CD4-positive, alpha-beta T cell treated with Interleukin-15 for 4 hours (primary cell): ENCODE measurements at places on chromosomes 11 and 22.

DNA sequence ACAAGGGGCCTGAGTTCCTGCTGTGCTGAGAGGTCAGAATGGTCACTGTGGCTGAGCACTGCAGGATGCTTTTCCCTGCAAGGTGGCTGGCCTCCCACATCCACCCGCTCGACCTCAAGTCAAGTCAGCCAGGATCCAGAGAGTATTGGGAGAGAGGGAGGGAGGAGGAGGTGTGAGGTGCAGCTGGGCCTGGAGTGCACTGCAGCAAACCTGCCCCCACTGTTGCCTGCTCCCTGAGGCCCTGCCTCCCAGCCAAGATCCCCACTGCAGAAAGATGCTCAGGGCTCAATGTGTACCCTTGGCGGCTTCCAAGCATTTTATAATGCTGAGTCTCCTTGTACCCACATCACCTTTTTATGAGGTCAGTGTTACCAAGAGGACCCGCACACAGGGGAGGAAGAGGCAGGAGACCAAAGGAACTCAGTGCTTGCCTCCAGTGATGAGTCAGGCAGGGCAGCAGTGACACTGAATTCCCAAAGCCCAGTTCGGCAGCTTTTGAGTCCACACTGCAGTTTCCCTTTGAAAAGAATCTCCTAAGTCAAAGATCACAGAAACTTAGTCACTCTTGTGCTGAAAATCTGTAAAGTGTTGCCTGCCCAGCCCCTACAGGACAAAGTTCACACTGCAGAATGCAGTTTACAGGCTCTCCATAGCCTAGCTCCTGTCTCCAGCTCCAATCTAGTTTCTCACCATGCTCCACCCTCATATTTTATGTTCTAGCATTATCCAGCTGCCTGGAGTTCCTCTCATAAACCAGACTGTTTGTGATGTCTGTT is 3.1 kb downstream of the ENDOD1 start:
- DNase-seq: peak; percentile 20

GRCh38 chr11:121467471-121467870 is 14.7 kb upstream of the SORL1-AS1 start:
- DNase-seq: no peak

DNA sequence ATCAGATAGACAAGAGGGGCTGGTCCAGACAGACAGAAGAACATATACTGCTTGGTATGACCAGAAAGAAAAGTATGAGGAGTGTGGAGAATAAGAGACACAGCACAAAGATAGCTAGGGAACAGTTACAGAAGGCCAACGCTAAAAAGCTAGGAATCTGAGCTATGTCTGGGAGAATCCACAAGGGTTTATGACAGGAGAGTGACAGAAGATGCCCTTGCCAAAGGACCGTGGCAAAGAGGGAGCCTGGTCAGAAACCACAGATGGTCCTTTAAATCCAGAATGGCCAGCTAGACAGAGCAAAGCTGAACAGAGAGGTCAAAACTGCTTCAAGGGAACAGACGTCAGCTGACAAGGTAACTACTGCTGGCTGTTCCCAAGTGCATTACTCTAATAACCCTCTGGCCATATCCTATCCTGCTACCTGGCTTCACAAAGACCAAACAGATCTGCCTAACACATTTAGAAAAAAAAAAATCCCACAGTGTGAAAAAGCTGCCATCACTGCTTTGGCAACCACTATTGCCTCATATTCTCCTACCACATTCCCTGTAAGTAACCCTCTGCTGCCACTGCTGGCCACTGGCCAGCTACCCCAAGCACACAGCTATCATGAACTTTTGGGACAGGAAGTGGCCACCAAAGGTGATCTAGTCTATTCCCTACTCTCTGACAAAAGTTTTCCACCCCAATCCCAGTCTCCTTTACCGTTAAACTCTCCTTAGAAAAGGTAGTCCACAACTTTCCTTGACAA is 7.3 kb downstream of the SERGEF start:
- no peak for DNase-seq

GRCh38 chr11:22808571-22809197 is 20.9 kb downstream of the SVIP start:
- no peak for DNase-seq
